ENCODE measurements at places on chromosomes 3 and 15.

- DNase-seq, result peak; percentile 32
Measured at GRCh38 chr15:67138891-67139855, 73.8 kb downstream of the SMAD3 start.

GRCh38 chr3:47825590-47825989 lies 22.7 kb downstream of the DHX30 start:
- DNase-seq, result no peak

DNA sequence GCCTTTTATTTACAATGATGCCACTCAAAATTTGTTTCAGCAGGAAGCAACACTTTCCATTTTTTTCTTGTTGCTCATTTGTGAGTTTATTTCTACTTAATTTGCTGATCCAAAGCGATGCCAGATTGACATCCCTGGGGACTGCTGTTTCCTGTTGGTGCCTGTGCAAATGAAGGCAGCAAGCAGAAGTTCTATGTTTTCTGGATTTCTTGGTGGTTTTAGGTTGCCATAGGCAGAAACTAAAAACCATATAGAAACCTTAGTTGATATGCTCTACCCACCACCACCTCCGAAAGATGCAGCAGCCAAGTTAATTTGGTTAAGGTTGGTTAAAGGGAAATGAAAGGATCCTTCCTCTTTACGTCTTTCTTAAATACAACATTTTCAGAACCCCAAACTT lies 356.2 kb downstream of the RBMS3 start:
- no peak for DNase-seq

- peak; percentile 62 for DNase-seq
Measured at GRCh38 chr15:89646416-89647141, 8.7 kb downstream of the KIF7 start.

DNA sequence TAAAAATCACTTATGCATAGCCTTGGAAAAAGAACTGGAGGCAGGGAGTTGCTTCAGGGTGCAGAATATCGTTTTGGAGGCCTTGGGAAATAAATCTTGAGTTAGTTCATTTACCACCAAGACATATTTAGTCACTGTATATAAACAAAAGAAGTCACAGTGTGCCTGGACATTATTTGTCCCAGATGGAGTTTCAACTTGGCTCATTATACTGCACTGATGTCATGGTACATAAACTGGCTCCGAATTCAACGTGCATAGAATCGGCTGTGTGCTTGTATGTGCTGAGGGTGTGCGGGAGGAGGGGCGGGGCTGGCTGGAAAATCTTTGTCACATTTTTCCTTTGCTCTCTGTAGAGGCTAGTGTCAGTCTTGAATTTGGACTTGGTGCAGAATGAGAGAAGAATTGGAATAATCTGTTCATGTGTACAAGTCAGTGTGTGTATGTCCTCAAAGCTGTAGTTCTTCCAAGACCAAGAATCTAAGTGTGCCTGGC lies 86.6 kb downstream of the FNDC3B start:
- DNase-seq, result peak; percentile 61

DNA sequence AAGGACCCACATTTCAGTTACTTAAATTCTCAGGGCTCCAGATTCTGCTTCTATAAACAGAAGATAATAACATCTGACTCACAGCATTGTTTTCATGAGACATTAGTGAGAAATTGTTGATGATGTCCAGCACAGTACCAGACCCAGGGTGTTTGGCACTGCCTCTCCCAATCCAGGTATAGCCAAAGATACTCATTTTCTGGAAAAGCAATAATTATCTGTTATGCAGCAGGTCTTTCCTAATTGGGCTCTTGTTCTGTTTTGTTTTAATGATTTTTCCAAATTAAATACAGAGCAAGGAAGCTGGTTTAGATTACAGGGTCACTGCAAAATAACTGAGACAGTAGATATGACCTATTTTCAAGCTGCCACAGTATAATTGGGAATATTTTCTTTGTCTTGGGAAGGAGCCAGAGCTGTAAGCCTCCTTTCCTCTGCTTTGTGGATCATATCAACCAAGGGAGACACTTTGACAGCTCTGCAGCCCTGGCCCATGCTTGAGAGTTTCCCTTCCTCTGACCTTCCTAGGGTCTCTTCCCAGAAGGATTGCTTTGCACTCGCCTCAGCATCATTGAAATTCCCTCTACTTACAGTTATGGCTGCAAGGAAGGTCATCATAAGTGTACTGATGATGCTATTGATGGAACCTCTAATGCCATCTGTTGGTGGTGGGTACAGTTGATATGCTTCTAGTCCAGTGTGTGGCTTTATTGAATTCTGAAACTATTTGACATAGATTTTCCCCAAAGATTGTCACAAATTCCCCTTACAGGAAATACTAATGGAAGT lies 522.4 kb upstream of the ADAMTS9 start:
- no peak for DNase-seq

- DNase-seq, result no peak
Measured at GRCh38 chr15:40038275-40038637, 725 bp downstream of the SRP14 start.

- no peak for DNase-seq
Measured at GRCh38 chr3:76509179-76509830, 530.6 kb upstream of the ROBO2 start.

DNA sequence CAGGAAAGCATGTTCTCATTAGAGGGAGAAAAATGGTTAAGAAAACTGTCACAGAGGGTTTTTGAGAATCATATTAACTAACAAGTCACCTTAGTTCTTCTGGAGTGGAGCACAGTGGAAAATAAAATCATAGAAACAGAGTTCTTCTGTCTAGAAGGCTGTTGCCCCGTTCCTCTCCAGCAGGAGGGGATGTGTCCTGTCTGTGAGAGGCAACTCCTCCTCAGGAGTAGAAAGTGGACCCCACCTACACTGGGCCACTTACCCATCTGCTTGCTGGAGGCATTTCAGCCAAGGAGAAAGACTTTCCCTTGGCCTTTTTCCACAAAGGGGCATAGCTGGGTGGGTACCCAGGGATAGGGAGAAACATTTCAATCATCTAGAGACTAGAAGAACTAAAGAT lies 106.6 kb downstream of the SSR3 start:
- no peak for DNase-seq

DNA sequence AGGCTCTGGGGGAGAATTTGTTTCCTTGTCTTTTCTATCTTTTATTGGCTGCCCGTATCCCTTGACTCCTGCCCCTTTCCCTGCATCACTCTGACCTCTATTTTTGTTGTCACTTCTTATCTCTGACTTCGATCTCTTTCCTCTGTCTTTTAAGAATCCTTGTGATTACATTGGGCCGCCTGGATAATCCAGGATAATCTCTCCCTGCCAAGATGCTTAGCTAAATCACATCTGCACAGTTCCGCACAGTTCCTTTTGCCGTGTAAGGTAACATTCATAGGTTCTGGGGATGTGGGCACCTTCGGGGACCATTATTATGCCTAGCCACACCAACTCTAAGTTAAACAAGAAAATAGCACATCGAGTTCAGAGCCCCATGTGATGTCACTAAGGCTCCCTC lies 103.0 kb upstream of the DPPA4 start:
- DNase-seq, result no peak

DNA sequence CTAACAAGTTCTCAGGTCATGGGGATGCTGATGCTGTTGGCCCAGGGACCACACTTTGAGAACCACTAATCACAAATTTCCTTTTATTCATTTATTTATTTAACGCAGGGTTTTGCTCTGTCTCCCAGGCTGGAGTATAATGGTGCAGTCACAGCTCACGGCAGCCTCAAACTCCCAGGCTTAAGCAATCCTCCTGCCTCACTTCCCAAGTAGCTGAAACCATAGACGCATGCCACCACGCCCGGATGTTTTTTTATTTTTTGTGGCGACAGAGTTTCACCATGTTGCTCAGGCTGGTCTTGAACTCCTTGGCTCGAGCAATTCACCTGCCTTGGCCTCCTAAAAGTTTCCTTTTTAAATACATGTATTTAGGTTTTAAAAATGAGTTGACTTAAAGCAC lies 20.7 kb upstream of the ISLR2 start:
- no peak for DNase-seq

DNA sequence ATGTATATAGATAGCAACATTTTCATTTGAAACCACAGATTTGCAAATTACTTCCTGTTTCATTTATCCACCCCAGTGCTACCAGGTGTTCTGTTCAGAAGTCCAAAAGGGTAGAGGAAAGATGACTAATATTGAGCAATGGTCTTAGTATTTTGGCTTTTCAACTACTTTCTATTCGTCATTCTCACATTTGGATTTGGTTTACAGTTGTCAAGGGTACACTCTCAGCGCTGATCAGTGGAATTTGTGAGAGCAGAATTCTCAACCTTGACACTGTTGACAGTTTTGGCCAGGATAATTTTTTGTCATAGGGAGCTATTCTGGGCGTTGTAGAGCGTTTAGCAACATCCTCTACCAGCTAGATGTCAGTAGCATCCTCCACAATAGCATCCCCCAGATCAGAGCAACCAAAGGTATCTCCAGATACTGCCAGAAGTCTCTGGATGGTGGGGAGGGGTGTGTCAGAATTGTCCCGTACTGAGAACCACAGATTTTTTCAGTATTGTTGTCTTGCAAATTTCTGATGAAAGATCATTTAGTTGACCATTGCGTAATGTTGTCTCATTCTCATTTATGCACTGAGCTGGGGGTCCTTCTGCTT lies 4.2 kb downstream of the HMCES start:
- DNase-seq, result no peak

DNA sequence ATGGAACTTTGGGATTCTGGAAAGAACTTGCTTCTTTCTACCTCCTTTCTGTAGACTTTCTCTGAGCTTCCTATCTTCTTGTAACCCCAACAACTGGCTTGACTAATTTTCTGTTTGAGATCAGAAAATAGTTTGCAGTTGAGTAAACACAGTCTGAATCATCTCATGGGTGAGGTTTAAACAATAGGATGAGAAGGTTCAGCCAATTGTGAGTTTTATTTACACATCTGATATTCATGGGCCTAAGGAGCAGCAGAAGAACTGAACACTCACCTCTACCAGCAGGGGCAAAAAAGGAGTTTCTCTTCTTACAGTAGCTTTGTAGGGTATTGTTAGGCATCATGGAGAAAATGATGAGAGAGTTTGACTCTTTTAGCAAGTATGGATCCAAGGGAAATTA lies 54.2 kb downstream of the DTWD1 start:
- DNase-seq, result no peak

DNA sequence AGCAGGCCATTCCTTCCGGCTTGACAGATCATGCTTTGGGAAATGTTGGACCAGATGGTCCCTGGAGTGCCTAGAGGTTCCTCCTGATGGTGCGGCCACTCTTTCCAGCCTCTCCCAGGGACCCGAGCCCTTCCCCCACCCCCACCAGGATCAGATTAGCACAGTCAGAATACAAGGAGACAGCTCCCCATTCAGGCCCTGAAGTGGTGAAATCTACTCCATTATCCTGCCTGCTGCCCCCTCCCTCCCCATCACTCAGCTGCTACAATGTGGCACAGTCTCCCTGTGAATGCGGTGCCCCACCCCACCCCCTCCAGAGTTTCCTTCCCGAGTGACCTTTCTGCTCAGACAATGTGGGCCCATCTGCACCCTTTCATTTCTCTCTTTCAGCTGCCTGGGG lies 29.4 kb downstream of the RNU5B-1 start:
- no peak for DNase-seq

DNA sequence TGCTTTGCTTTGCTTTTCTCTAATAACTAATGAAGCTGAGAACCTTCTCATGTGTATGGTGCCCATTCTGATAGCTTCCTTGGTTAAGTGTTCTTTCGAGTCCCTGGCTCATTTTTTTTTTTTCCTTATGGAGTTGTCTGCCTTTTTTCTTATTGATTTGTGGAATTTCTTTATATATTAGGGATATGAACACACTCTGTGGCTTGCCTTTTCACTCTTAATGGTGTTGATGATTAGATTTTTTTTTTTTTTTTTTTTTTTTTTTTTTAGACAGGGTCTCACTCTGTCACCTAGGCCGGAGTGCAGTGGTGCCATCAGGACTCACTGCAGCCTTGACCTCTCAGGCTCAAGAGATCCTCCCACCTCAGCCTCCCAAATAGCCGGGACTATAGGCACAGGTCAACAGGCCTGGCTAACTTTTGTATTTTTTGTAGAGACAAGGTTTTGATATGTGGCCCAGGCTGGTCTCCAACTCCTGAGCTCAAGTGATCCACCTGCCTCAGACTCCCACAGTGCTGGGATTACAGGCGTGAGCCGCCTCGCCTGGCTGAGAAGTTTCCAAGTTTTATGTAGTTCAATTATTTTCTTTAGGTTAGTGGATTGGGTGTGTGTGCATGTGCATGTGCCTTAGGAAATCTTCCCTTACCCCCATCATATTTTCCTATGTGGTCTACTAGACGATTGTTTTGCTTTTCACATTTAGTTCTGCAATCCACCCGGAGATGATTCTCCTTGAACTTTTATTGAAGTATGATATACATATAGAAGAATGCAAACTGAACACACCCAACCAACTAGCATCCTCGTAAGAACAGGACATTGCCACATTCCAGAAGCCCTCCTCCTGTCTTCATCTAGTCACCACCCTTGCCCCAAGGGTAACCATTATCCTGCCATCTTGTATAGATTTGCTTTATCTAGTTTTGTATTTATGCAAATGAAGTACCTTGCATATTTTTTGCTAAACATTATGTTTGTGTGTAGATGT lies 1.7 kb upstream of the SNRPA1 start:
- no peak for DNase-seq

- no peak for DNase-seq
Measured at GRCh38 chr15:22902578-22902977, 64.1 kb downstream of the NIPA2 start.

GRCh38 chr3:172701751-172702150 lies 9.1 kb downstream of the NCEH1 start:
- no peak for DNase-seq

- no peak for DNase-seq
Measured at GRCh38 chr15:78424673-78425072, 13.3 kb upstream of the IREB2 start.

DNA sequence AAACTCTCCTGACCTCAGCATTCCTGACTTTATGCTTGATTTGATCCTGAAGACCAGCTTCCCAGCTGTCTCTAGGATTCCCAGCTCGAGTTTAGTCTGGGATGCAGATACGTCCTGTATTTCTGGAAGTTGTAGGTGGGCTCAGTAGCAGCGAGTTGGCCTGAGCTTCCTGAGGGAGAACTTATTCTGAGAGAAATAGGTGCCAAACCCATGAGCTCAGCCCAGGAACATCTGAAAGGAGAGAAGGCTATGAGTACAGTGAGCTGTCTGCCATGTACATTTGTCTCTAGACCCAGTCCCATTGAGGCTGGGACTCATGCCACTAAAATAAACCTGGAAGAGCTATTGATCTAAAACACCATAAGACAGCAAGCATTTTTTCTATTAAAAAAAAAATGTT lies 36.6 kb upstream of the SLC9A9 start:
- no peak for DNase-seq
